ENCODE measurements at places on chromosomes 3 and 15. TPM values are rescaled to one million over a fixed set of nuclear protein-coding genes. Genes with fewer than 3 reads are reported as not detected.
A peak's percentile ranks its signal among the peaks of the same experiment; 100 is the strongest.

DNA sequence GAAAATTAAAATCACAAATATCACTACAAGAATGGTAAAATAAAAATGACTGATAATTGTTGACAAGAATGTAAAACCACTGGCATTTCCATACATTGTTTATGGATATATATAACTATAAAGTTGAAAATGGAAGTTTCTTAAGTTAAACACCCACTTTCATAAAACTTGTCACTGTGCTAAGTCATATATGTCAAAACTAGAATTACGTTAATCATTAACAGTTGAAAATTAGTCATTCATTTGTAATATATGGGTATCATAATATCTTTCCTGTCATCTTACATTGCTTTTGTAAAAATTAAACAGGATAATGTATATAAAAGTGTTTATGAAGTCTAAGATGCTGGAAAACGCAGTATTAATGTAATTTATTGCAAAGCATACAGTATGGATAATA, 1398.6 kb upstream of the ALCAM start:
- no peak for DNase-seq

DNA sequence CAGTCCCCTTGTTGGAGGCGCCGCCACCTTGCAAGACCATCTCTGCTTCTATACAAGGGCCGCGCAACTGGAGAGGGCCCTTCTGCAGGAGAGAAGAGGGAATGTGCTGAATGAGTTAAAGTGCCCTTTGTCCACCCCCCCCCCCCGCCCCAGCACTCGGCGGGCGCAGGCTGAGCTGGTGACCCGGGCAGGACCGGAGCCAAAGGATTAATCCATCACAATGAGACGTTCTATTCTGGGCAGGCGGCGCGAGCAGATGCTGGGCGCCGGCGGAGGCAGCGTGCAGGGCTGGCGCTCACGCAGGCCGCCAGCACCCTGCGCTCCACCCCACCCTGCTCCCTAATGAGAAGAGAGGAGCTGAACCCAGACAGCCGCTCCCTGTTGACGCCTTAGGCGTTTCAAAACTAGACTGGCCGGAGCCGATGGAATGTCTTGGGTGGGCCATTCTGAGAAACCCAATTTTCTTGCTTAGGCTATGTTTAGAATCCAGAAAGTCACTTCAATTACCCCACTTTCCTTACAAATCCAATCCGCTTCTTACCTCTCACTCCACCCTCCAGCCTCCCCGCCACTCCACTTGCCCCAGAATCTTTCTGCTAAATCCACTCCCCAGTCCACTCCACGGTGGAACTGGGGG, 32.9 kb downstream of the GJD2 start:
- DNase-seq: peak; percentile 84

The XCR1 gene
- total RNA-seq: 0.09 TPM

GRCh38 chr15:63243776-63244175, 33.6 kb upstream of the APH1B start:
- no peak for DNase-seq

DNA sequence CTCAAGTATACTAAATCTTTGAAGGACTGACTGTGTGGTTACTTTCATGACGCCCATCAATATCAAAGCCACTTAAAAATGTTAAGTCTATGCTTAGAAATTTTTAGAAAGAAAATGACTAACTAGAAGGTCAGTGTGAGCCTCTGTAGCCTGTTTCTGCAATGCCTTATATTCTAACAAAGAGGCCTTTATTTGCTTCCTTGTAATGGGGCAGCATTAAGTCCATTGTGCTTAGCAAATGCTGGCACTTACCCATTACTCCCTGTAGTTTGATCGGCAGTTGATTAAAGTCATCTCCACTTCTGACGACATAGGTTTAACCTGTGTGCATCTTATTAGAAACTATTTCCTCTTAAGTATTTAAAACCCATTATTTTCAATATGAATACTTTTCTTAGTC, 91.6 kb upstream of the FAM98B start:
- no peak for DNase-seq

- DNase-seq: no peak
These were observed 45.6 kb downstream of the CMC1 start for GRCh38 chr3:28287046-28287445.

DNA sequence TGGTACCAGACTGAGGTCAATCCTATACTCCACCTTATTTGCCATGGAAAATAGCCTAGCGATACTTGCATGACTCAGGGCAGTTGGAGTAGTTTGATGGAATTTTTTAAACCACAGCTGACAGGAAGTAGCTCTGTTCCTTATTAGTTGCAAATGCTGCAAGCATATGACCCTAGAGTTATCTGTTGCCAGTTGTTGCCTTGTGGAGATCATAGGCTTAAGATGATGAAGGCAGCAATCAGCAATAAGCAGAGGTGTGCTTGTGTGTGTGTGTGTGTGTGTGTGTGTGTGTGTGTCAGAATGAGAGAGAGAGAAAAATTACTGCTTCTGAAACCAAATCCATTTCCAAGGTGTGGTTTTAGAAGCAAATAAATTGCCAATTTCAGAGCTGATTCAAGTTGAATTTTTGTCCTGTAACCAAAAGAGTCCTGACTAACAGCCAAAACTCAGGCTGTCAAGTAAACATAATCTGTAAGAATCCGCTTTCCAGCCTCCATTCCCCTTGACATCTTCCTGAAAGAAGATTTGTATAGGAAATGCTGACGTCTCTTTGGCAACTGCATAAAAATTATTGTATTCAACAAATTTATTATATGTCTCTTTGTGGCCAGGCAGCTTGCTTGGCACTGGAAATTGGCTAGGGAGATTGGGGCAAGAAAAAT, 141.2 kb downstream of the SERPINI1 start:
- DNase-seq: no peak

GRCh38 chr15:83588441-83588840, 65.5 kb upstream of the ADAMTSL3 start:
- no peak for DNase-seq

The CLDN16 gene
- 0.08 TPM for total RNA-seq

DNA sequence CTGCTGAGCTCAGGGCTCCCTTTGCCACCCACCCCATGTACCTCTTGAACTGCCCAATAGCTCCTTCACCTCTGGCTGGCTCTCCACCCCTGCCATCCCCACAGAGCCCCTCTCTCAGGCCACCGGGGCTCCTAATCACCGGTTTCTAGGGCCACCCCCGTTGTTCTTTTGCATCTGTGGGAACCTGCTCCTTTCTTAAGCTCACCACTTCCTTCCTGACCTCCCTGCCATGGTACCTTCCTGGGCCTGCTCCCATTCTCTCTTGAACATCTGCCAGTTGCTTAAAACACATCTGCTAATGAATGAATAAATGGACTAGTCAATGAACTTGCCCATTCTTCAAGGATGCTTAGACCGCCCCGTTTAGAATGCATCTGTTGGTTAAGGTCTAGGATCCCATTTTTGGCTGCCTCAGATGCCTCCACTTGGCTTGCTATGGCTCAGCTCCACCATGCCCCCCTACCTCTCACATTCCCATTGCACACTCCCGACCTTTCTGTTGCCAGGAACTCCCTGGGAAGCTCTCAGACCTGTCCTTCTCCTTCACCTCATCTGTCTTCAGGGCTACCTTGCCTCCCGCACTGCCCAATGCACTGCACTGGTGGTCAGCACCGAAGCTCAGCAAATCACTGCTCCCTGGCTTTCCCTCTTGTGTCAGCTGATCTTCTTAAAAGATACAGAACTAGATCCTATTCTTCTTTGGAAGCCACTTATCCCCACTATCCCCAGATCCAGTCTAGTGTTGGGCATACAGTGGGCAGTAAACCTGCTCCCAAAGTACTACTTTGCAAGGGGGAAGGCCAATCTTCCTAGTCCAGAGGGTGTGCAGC, 9.1 kb downstream of the AMOTL2 start:
- DNase-seq: no peak

- no peak for DNase-seq
These were observed 203.3 kb downstream of the FEZF2 start for GRCh38 chr3:62169906-62170660.

The GOLGA6B gene
- total RNA-seq: not detected

All from left cardiac atrium (tissue), 4 donors.